Activated CD4-positive, alpha-beta T cell treated with anti-CD3 and anti-CD28 coated beads for 48 hours (primary cell): ENCODE measurements at places on chromosomes 6 and 20.

- no peak for DNase-seq
These were observed 29.6 kb downstream of the GCNT2 start for GRCh38 chr6:10550764-10551163.

DNA sequence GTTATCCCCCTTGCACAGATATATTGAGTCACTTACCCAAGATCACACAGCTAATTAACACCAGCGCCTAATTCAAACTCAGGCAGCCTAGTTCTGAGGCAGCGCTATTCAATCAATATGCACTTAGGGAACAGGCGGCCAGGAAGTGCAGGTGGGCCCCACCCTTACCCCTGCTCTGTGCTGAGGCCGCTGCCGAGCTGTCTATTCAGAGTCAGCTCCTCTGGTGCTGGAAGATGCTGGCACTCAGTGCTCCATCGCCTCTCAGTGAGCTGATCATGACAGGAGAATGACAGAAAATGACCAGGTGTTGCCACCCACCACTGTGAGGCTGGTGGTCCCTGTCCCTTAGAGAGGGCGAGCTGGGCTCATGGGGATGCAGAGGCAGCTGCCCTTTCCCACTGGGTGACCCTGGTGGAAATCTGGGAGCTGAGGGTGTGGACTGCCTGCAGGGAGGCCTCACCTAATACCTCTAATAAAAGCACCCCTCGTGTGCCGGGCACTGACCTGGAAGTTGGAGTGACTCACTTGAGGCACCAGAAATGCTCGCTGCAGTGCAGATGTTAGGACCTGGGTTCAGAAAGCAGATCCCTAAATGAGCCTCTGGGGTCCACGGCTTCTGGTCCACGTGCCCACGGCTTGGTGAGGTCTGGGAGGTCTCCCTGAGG, 42.5 kb upstream of the CD93 start:
- no peak for DNase-seq

DNA sequence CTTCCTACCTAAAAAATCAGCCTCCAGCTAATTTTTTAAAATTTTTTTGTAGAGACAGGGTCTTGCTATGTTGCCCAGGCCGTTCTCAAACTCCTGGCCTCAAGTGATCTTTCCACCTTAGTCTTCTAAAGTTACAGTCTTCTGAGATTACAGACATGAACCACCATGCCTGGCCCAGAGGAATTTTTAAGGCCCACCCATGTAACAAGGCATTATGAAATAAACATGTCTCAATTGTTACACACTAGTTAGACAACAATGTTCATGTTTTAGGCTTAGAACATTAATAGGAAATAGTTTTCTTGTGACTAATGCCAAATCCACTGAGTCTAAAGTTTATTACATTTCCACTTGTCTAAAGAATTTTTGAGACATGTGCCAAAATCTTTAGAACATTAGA, 221.2 kb downstream of the LAMA2 start:
- DNase-seq, result no peak

- DNase-seq, result no peak
These were observed 306.0 kb upstream of the THEMIS start for GRCh38 chr6:128206610-128207426.

- no peak for DNase-seq
These were observed 1.2 kb downstream of the TAB2 start for GRCh38 chr6:149318581-149319286.

DNA sequence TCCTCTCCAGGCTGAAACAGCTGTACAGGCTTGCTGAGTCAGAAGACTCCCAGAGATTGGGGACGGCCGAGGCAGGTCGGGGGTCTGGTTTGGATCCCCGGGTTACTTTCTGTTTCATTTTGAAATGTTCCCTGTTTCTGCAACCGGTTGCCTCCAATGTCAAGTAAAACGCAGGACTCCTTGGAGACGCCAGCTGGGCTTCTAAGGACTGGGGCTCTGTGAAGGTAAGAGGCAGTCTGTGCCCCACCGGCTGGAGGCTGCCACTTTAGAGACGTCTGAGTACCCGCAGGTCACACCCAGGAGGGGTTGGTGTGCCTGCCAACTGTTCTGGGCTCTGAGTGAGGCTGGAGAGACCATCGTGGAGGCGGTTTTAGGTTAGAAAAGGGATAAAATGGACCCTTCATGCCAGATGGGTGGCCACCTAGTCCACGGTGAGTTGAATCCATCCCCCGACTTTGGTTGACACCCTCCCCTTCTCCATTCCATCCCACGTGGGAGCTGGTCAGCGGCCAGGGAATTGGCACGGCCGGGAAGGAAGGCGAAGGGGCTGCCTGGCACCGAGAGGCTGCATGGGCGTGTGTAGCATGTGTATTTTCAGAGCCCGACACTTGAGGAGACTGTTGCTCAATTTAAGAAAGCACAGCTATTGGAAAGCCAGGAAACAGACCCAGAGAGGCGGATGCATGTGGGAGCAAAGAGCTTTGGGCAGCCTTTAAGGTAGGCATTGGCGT, 240.9 kb downstream of the PHACTR1 start:
- peak; percentile 9 for DNase-seq

GRCh38 chr6:22147921-22148776, 148.7 kb downstream of the PRL start:
- DNase-seq, result no peak

GRCh38 chr20:25203871-25204320, 8.4 kb downstream of the ENTPD6 start:
- DNase-seq, result no peak

- DNase-seq, result no peak
These were observed 99.1 kb upstream of the IRAK1BP1 start for GRCh38 chr6:78768271-78768670.

GRCh38 chr6:21971541-21971940, 325.3 kb downstream of the PRL start:
- DNase-seq, result no peak

DNA sequence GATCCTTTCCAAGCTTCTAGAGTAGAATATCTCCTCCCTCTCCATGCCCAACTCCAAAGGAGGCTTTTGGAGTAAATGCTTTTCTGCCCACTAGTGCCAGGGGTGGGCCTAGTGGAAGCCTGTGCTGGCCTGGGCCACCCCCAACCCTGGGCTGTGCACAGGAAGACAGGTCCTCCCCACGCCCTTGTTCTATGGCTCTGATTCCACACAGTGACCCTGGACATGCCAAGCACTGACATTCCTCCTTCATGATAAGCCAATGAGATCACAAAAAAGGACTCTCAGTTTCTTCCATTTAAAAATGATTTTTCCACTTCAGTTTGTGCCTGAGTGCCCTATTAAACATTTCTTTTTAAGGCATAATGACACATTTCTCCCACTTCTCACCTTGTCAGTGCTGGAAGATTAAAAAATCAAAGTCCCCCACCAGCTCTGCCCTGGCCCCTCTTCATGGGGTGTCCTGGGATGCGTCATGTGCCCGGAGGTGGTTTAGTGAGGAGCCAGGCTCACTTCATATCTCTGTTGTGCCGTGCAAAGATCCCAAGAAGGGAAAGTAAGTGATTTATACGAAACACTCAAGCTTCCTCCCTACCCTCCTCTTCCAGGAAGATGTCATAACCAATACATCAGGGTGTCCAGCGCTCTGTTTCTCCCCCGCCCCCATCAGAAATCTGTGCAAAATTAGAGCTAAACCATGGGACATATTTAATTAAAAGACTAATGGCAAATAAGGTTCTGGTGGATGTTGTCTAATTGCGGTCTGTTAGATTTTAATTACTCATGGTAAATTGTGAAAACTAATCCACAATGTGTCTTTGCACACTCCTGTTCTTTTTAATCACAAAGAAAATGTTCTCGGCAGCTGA, 255.0 kb downstream of the NRN1 start:
- no peak for DNase-seq

DNA sequence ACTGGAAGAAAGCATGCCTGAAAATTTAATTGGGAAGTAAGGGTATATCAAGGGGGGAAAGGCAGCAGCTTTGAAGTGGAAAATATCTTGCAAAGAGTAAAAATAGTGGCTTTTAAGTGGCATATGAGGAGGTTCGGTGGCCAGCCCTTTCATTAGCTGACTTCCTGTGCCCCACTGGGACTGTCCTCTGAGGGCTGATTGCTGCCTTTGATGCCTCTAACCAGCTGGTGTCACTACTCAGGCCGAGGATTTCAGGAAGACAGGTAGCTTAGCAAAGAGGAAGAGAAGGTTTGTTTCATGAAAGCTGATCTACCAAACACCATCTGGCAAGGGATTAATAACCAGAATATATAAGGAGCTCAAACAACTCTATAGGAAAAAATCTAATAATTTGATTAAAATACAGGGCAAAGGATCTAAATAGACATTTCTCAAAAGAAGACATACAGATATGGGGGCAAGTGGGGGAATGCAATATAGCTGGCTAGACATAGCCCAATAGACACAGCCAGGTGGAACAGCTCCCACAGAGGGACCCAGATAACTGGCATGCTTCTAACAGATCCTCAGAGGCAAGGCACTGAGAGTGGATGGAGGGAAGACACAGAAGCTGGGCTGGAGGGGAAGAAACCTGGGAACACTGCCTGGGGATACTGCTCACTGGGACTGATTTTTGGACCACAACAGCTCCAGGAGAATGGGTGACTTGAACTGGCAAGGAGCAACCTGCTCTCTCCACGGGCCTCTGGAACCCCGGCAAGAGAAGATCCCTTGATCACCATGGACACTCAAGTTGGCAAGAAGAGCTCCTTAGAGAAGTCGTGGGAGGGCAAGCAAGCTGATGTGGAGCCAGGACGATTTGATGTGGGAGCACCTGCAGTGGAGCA, 33.2 kb downstream of the CCN2 start:
- DNase-seq, result no peak

DNA sequence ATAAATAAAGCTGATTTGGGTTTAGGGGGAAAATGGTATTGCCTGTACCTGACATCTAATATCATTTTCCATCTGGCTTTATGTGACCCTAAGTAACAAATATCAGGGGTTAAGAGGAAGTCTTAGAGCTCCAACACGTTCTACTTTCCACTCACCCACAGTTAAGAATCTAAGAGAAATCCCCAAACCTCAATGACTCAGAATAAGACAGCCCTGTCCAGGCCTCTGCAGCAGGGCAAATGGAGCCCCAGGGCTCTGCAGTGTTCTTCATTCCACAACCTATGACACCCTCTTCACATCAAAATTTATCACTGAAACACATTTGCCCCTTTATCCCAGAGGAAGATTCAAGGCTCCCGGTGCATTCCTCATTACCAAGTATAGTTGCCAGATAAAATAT, 20.3 kb upstream of the TENT5A start:
- DNase-seq, result peak; percentile 15

GRCh38 chr20:63774306-63774705, 34.7 kb downstream of the SLC2A4RG start:
- DNase-seq, result no peak

DNA sequence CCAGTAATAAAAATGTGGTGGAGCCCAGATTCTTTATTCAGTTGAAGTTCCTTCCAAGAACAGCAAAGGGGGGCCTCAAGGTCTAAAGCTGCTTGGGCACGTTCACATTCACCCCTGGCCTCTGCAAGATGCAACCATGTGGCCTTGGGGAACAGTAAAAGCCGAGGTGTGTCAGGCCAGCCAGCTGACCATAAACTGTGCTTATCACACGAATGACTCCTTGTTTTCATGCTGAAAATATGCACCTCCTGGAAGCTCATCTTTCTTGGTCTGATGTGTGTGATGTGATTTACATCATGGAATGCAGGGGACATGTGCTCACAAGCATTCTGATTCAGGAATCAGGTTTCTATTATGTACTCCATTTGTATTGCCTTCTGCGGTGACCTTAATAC, 211.6 kb upstream of the MARCKS start:
- no peak for DNase-seq
